ENCODE measurements at places on chromosomes 4 and X.

DNA sequence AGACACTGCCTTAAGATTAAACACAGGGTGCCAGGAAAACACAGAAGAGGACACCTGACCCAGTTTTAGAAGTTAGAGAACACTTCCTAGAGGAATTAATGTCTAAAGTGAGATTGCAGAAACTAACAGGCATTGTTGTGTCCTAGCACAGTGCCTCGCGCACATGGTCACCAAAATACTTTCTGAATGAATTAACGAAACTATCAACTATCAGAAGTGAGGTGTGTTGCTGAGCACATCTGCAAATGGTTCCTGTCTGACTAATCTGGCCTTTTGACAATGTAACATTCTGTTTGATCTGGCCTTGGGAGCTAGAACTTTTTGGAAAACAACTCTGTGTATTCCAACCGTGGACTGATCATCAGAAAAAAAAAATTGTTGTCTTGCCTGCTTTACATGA is 556.8 kb upstream of the LCORL start:
- DNase-seq: no peak

DNA sequence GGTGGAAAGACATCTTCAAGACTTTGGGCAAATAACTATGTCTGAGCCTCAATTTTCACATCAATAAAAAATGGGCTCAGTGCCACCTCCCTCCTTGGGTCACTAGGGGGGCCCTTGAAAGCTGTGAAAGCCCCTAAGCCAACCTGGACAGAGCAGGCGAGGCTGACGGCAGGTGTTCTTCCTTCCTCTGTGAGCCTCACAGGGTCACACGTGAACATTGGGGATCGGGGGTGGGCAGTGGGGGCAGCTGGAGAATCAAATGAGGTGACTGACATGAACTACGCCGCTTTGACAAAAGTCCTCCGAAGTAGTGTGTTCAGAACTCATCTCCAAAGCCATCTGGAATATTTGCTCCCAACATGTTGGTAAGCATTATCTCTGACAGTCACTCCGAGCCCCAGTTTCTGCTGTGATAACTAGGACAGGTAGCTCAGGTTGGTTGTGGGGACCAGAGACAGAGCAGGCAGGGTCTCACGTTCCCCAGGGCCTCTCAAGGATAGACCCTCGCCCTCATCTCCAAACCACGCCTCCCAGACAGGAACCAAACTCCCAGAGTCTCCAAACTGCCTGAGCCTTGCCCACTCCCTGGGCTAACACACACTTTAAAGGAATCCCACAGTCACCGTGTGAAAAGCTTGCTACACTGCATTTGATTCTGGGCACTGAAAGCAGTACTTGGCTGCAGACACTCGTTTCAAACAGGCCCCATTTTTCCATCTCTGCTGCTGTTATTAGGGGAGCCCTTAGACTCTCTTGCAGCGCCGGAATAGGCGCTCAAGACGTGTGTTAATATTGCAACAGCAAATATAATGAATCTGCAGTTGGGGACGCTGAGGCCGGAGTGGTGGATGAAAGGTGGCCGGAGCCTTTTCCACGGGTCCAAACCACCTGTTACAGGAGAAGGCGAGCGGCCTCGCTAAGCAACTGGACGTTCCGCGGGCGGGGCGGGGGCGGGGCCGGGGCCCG is 717 bp upstream of the WFS1 start:
- DNase-seq: no peak

DNA sequence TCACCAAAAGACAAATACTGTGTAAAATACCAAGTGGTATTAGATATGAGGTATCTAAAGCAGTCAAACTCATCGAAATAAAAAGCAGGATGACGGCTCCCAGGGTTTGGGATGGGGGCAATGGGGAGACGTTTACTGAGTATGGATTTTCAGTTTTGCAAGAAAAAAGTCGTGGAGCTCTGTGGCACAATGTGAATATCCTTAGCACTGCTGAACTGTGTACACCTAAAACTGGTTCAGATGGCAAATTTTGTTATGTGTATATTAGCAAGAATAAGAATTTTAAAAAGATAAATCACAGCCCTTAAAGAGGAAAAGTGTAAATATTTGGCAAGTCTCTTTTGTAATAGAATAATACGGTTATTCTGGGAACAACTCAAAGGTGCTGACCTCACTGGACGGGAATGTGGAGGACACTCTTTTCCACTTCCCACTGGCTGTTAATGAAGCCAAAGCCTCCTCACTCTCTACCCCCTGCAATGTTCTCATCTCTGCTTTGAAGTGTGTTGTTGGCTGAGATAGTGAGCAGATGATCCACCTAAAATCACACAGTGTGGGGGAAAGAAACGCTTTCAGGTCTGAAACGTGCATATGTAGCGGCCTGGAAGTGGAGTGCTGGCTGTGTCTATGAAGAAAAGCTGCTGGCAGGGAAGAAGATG is 49.2 kb downstream of the SEL1L3 start:
- DNase-seq: no peak

DNA sequence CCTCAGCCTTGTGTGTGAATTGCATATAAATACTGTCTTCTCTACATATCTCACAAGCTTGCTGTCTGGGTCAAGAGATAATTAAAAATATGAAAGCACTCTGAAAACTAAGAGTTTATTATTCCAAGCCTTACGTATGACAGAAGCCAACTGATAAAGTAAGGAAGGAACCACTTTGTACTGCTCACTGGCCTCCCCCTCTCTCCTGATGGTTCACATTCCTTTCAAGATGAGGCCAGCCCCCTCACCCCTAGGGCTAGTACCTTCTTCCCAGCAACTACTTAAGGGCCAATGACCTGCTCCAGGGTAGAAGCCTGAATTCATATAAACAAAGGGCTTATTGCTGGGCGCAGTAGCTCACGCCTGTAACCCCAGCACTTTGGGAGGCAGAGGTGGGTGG is 5.4 kb upstream of the SOWAHD start:
- no peak for DNase-seq

- DNase-seq: no peak
Measured at GRCh38 chr4:100189820-100190642, at the start of gene DDIT4L. DDIT4L (minus strand) TSS chr4:100190468; CDS start chr4:100189983, 485 bp downstream.

- no peak for DNase-seq
Measured at GRCh38 chr4:1175635-1176229, 3.3 kb upstream of the SPON2 start.

GRCh38 chrX:41009850-41010846 is 75.1 kb upstream of the USP9X start:
- peak; percentile 50 for DNase-seq

GRCh38 chrX:24479924-24480323 is 14.8 kb downstream of the PDK3 start:
- no peak for DNase-seq
